ENCODE measurements at places on chromosomes 11 and 22.

DNA sequence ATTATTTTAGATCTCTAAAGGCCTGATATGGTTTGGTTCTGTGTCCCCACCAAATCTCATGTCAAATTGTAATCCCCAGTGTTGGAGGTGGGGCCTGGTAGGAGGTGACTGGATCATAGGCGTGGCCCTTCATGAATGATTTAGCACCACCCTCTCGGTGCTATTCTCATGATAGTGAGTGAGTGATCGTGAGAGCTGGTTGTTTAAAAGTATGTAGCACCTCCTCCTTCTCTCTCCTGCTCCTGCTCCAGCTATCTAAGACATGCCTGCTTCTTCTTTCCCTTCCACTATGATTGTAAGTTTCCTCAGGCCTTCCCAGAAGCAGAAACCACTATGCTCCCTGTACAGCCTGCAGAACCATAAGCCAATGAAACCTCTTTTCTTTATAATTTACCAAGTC, 114.1 kb downstream of the SERGEF start:
- DNase-seq = no peak

DNA sequence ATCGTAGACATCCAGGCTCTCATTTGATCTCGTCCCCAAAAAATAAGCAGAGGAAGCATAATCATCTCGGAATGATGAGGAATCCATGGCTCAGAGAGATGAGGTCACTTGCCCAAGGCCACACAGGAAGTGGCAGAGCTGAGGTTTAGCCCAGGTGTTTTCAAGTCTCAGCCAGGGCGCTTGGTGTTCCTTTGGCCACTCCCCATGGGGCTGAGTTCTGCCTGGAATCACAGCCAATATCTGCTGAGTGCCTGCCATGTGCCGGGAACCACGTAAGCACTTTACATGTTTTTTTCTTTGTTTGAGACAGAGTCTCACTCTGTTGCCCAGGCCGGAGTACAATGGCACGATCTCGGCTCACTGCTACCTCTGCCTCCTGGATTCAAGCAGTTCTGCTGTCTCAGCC, 29.5 kb upstream of the MYH9 start:
- DNase-seq = no peak

DNA sequence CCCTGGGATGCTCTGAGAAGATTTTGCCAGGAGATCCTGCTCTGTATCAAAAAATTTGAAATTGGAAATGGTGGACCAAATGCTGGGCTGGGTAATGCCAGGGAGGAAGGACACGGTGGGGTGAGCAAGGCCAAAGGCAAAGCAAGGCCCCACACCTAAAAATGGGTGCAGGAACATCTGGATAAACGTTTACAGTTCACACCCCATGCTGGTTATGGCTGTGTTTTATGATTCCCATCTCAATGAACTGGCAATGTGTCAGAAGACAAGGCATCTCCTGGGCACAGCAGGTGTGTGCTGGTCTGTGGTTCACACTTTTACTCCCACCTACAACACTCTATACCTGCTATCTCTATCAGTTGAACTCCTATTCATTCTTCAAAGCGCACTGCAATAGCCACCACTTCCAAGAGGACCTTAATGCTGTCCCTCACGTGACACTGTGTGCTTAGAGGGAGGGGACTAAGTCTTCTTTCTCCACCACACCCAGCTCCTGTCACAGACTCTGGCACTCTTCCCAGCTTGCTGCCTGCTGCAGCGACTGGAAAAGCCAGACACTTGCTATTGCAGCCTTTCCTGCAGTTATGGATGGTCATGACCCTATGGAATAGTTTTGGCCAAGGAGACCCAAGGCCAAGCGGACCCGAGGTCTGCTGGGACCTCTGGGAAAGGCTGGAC, 277.5 kb downstream of the CTTN start:
- no peak for DNase-seq

DNA sequence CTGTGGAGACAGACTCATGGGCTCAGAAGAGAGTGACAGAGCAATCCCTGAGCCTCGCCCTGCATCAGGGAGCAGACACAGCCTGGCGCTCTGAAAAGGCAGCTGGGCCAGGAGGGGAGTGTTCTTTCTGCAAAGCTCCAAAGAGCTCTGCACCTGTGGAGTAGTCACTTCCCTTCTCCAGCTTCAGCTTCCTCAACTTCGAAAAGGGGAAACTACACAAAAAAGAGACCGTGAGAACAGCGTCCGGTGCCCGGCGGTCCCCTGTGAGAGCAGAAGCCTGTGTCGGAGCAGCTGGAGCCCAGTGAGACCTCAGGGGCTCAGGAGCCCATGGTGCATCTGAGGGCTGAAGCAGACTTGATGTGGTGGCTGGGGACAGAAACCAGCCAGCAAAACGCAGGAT, 35.1 kb downstream of the TP53I11 start:
- no peak for DNase-seq

DNA sequence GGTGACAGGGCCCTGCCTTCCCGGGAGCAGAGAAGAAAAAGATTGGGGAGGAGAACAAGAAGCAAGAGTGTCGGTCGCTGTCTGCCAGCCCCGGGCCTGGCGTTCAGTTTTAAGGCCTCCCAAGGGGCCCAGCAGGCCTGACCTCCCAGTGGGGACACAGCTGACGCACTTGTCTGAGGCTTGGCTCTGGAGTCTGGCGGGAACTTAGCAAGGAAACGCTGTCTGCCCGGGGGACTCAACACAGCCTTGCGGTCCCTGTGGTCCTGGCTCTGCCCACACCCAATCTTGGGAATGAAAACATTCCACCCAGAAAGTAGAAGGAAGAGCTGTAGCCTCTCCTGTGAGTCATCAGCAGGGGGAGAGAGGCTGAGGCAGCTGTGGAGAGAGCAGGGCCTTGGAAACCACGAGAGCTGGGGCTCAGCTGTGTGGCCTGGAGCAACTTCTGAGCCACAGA, 54.4 kb downstream of the TRAF6 start:
- no peak for DNase-seq

- DNase-seq = no peak
These were observed 838 bp downstream of the WNT11 start for GRCh38 chr11:76205252-76206076.

GRCh38 chr11:123062892-123063825, 1.2 kb upstream of the HSPA8 start:
- peak; percentile 50 for DNase-seq

- peak; percentile 9 for DNase-seq
These were observed 729.8 kb downstream of the FAM181B start for GRCh38 chr11:82003671-82004515.

DNA sequence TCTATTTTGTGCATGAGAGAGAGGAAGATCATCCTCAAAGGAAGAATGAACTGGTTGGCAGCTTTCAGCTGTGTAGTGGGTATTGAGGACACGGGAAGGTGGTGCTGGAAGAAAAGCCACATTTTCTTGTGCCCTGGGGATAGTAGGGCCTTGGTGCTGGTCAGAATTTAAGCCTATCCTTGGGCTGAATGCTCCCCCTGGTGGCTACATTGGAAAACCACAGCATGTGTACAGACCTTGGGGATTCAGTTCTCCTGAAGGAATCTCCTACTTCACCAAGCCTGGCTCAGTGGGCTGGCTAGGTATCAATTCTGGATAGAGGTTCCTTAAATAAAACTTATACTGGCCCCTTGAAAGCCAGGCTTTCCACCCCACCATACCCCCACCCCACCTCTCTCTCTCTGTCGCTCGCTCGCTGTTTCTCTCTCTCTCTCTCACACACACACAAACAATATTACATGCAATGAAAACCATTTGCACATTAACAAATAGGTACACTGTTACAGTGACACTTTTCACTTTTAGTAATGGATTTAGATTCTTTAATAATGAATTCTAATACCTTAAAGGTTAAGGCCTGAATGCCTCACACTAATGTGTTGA, 2.8 kb upstream of the OR51M1 start:
- DNase-seq = peak; percentile 35

GRCh38 chr11:19906126-19906525, 193.5 kb downstream of the NAV2 start:
- DNase-seq = no peak

- DNase-seq = no peak
These were observed 23.4 kb downstream of the ZNF202 start for GRCh38 chr11:123718063-123718462.

GRCh38 chr22:25159028-25159427, 40.6 kb upstream of the CRYBB3 start:
- DNase-seq = no peak
